ENCODE measurements at places on chromosomes 7 and 10. TPM values are rescaled to one million over a fixed set of nuclear protein-coding genes. Genes with fewer than 3 reads are reported as not detected.

DNA sequence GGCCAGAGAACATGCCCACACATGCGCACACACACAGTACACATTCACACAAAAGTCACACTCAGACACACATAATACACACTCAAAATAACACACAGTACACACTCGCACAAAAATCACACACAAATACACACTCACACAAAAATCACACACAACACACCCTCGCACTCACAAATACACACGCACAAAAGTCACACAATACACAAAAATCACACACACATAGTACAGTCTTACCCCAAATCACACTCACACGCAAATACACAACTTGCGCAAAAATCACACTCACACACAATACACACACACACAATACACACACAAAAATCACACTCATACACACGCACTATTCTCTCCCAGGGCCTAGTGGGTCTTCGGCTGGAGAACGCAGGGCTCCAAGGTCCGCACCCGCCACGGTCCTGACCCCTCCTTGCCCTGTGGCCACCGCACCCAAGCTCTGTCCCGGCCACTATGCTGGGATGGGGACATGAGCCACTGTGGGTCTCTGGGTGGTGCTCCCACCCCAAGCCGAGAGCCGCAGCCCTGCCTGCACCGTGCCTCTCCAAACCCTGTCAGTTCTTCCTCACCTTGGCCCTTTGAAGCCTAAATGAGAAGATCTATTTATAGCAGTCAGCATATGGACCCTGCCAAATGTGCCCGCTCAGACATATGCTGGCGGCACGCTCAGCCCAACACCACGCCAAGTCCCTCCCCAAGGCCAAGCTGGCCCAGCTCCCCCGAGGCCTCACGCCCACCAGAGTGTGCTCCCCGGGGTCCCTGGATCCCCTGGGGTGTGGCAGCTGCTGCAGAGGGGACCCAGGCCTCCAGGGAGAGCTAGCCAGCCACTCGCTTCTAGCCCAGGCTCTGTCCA is 55.9 kb downstream of the ELFN1 start:
- no peak for DNase-seq

- DNase-seq, result no peak
These were observed 52.4 kb downstream of the CASD1 start for GRCh38 chr7:94561841-94562514.

DNA sequence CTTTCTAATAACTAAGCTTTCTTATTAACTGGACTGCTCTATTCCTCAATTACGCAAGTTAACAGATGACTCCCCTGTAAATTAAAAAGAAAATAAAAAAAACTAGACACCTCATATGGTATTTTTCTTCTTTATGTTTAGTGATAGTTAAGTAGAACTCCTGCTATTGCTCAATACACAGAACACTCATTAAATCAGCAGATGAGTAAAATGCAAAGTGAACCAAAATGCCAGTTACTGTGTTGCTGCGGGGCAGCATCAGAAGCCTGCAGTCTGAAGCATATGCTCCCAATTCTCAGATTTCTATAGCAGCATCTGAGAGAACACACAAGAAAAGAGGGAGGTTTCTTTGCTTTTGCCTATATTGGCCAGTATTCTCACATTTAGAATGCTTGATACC is 28.4 kb downstream of the CDK6 start:
- DNase-seq, result no peak

DNA sequence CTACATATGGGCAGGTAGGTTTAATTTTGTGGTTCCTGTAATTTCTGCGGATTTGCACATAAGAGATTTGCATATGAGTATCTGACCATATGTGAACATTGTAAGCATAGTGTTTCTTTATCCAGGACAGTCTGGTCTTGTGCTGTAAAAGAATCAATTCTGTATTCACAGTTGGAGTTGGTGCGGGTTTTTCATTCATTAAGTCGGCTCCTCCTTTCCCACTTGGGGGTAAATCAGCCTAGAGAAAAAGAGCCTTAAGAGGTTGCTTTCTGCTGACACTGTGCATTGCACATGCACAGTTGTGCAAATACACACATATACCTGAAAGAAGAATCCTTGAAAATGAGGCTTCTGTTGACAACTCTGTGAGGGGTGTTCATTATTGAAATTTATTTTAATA is 6.1 kb upstream of the CYP26C1 start:
- DNase-seq, result no peak

DNA sequence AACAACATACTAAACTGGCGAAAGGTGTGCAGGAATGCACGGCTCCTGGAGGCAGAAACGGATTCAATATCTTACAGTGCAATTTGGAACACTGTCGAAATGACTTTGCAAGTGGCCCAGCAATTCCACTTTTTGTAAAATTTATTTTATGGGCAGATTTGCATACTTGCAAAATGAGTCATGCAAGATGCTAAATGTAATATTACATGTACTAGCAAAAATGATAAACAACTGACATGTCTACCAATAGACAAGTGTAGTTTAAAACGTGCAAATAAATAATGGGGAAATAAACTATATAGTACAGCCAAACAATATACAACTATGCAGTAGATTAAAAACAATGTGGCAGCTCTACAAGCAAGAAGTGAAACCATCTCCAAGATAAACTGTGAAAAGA is 97.7 kb downstream of the ARHGAP12 start:
- DNase-seq, result no peak

DNA sequence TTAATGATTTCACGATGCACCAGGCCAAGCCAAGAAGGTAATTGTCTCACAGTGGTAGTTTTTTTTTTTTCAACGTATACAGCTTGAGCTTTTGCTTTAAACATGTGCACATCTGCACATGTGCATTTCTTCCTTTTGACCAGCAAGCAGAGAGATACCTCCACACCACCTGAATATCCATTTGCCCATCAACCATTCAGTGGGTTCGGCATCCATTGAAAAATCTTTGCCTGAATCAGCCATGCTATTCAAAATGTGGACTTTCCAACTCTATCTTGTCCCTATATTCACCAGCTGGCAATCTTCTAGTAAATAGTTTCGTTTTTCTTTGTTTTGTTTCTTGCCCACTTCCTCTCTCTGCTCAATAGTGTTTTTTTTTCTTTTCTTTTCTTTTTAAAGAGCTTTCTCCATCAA is 7.7 kb upstream of the TRA2A start:
- no peak for DNase-seq

DNA sequence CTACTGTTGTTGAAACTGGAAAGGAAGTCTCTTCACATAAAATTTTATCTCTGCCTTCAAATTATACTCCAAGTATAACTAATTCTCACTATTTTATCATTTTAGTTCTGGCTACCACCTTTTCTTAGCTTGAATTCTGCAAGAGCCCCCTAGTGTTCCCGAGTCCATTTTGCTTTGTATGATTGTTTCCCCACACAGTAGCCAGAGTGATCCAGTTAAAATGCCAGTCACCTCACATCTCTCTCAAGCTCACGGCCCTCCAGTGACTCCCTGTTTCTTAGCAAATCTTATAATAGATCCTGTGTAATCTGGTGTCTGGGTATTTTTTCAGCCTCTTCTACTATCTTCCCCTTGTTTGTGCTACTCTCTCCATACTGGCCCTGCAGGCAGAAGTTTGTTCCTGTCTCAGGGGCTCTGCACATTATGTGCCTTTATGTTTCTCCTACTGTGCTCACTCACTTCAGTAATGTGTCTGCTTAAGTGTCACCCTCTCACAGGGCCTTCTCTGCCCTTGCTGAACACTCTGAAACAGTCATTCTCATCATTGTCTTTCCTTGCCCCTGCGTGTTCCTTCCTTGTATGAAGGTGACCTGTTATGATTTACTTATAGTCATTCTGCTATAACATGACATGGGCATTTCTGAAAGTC is 8.9 kb downstream of the WAC start:
- no peak for DNase-seq

DNA sequence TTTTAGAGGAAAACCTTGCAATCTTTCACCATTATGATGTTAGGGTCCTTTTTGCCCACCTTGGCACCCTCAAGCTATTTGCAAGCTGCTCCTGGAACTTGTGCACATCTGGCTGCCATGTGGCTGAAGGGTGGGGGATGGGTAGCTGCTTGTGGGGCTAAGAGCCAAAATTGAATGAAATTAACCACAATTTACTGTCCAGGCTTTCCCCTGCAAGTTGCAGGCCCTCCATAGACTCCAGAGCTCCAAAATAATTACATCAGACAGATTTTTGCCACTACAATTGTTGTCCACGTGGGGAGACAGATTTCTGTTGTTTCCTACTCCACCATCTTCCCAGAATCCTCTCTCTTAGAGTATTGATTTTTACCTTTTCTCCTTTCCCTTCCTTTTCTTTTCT is 19.1 kb downstream of the PI4K2A start:
- no peak for DNase-seq

Gene VOPP1
- 68.9 TPM for total RNA-seq

DNA sequence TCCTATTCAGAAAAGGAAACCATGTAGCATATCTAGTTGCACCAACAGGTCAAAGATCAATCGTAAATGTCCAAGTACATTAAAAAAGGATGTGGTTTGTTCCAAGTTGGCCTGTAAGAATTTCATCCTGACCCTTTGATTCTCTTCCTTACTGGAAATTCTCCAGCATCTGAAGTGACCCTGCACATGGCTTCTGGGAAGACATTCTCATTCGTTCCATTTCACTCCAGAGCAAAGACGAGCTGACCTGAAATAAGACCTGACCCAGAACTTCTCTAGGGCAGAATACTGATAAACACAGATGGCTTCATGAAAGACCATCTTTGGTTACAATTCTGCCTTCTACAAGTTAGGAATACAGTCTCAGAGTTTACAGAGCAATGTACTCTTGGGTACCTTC is 39.8 kb downstream of the ASB4 start:
- no peak for DNase-seq

Gene BAZ1B
- 34.0 TPM for total RNA-seq

GRCh38 chr10:111118758-111119157 is 41.9 kb downstream of the ADRA2A start:
- DNase-seq, result no peak

- DNase-seq, result no peak
These were observed 15.2 kb downstream of the SND1 start for GRCh38 chr7:127667017-127667670.

Gene MAGI2
- 9.7 TPM for total RNA-seq

All from transverse colon (tissue), 4 donors.